Right lung (tissue), 10 donors: ENCODE measurements at places on chromosomes 5 and 9.

- no peak for DNase-seq
Observed at GRCh38 chr5:14191325-14191724, 48.2 kb downstream of the TRIO start.

GRCh38 chr9:137368431-137369035 is 54.4 kb downstream of the EXD3 start:
- no peak for DNase-seq

DNA sequence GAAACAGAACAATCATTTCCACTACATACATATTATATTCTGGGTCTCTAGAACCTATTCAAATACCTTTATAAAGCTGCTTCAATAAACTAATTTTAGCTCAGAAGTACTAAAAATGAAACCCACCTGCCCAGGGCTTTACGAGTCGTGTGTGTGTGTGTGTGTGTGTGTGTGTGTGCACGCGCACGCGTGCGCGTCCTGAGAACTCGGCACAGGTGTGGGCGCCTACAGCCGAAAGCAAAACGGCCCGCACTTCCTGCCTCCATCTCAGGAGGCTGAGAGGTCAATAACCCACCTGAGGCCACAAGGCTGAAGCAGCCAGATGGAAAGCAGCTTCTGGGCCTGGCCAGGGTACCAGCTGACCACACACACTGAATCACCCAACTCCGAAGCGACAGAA is 3.0 kb downstream of the CLPTM1L start:
- DNase-seq = no peak

DNA sequence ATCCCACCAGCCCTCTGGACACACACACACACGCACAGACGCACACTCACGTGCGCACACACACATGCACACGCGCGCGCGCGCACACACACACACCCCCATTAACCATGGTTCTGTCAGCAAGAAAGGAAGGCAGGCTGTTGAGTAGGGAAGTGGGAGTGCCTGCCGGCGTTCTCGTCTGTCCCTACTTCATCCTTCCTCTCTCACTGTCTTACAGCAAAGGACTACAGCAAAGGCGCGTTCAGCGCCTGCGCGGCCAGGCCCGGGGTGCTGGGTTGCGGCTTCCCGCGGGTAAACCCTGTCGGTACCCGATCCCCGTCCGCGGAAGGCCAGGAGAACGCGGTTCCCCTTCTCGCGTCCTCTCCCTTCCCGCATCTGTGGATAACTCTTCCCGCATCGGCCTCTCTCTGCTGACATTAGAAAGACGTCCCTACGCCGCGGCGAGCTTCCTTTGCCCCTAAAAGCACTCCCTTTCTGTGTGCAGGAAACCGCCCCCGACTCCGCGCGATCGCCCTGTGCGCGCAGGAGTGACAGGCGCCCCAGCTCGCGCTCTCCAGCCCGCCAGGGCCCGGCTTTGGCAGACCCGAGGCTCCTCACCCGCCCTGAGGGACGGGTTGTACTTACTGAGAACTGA is 219.2 kb downstream of the AGTPBP1 start:
- DNase-seq = peak; percentile 45

DNA sequence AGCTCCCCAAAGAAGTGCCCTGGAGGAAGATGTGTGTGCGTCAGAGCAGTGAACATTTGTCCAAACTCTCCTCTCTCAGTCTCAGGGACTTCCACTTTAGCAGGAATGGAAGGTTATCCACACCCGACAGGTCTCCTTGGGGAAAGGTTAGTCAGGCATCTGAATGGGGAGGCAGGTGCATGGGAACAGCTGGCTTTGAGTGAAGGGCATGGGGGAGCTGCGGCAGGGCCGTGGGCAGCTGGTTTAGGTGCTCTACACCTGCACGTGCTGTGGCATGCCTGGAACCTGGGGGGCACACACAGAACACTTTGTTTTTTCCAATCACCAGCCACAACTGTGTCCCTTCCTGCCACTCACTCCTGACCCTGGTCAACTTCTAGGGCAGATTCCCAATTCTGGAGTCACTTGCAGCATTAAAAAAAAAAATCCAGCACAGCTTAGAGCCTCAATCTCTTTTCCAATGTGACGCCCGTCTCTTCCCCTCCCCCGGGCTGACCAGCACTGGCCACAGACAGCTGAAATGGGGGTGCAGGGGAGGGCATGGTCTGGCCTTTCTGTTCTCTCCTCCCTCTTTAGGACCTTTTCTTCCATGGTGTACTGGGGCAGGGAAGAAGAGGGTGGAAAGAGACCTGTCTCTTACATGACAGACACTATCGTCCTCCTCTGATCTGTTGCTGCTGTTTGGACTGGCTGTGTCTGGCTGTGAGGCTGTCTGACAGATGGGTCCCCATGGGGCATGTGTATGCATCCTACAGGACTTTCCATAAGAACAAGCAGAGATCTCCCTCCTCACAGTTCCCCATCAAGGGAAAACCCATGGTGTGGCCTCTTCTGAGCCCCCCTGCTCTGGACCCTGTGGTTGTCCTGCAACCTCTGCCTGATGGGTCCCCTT is 9.5 kb upstream of the IL3 start:
- DNase-seq = no peak

- no peak for DNase-seq
Observed at GRCh38 chr5:150600616-150601490, 39.6 kb upstream of the SYNPO start.

DNA sequence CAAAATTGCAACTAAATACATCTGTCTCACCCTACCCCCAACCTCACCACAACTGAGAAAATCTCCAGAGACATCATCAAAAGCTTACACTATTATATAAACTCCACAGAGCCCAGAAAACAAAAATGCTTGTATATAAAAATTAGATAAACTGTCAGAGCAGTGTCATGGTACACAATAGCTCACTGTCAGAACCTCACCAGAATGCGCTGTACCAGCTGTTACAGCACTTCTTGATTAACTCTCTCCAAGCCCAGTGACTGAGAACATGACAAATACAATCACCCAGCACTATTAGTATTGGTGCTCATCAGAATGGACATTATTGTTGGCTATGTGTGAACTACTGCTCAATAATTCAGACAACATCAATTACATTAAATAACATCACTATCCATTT is 65.7 kb downstream of the ZDHHC21 start:
- no peak for DNase-seq

DNA sequence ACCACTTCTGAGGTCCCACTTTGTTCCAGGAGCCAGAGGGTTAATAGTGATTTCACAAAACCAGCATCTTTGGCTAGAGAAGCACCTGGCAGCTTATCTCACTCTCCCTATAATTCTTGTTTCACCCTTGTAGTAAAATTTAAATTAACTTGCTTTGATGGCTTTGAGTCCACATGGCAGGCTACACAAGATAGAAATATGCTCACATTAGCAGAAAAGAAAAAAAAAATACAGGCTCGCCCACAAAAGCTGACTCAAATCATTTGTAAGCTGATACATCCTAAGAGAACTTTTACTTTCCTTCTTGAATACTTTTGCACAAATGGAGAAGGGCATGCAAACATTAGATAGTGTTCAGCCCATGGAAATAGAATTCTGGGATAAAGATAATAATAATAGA is 36.2 kb downstream of the TNFSF15 start:
- DNase-seq = no peak
